ENCODE measurements at places on chromosomes 2 and 18.
A peak's percentile ranks its signal among the peaks of the same experiment; 100 is the strongest.

DNA sequence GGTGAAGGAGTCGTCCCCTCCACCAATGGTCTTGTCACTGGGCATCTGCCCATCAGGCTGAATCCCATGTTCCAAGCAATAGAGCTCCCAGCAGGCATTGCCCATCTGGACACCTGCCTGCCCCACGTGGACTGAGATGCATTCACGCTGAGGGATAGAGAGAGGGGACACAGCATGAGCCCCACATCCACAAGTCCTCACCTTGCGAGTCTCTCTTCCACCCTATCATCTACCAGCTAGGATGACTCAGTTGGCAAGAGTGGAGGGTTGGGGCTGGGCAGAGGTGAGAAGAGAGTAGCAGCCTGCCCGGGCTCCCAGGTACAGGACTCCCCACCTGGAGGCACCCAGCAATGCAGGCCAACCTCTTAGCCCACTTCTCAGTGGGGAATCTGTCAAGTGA, 959 bp upstream of the TUBA4B start:
- no peak for DNase-seq

GRCh38 chr2:199057936-199058335, 399.8 kb downstream of the SATB2 start:
- DNase-seq: no peak

DNA sequence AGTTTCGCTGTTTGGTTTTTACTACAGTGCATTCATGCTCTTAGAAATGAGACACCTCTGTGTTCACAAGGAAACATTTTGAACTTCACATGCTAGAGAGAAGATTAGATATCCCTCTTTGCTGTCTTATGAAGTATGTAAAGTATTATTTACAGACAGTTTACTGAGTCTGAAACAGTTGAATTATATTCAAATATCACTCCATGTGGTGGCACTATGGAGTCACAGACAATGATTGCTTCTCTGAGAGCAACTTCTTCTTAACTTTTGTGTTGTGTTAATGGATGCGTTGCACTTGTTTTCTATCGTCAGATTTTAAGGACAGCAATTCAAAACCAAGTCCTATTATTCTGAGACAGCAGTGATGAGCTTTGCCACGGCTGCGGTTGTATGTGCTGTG, 823.6 kb downstream of the GALR1 start:
- DNase-seq: peak; percentile 14

GRCh38 chr2:239275044-239275685, 125.7 kb downstream of the HDAC4 start:
- DNase-seq: peak; percentile 67

- DNase-seq: no peak
These were observed 70.0 kb downstream of the ACSL3 start for GRCh38 chr2:222930862-222931261.

DNA sequence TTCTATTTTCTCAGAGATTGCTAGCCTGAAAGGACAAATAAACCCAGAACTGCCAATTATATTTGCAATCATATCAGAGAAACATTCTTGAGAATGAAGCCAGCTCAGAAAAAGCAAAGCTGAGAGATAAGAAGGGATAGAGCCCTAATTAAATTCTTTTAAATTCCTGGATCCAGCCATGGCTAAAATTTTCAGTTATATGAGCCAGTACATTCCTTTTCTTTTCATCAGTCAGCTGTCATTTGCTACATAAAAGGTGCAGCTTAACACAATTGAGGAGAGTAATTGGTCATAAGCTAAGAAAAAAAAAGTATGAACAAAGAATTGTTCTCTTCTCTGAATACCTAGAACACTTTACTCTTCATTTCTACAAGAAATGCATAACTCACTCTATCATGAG, 303.5 kb upstream of the FIGN start:
- DNase-seq: no peak

GRCh38 chr2:124025891-124026434, 876 bp downstream of the CNTNAP5 start:
- no peak for DNase-seq

- DNase-seq: no peak
These were observed 49.4 kb upstream of the PKDCC start for GRCh38 chr2:41998186-41999127.

DNA sequence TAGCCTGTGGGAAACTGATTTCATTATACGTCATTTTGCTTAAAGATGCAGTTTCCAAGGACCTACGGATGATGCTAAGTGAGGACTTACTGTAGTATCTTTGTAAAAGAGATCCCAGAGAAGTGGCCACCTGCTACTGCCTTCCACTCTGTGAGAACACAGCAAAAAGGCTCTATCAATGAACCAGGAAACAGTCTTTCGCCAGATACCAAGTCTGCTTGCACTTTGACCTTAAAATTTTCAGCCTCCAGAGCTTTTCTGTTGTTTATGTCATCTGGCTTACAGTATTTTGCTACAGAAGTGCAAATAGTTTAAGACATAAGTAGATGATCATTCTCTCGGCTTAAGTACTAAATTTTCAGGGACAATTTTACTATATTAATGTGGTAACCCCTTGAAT, 847.9 kb upstream of the CHAC2 start:
- DNase-seq: peak; percentile 58

- no peak for DNase-seq
These were observed 331.6 kb downstream of the TXNL1 start for GRCh38 chr18:56306797-56307196.

DNA sequence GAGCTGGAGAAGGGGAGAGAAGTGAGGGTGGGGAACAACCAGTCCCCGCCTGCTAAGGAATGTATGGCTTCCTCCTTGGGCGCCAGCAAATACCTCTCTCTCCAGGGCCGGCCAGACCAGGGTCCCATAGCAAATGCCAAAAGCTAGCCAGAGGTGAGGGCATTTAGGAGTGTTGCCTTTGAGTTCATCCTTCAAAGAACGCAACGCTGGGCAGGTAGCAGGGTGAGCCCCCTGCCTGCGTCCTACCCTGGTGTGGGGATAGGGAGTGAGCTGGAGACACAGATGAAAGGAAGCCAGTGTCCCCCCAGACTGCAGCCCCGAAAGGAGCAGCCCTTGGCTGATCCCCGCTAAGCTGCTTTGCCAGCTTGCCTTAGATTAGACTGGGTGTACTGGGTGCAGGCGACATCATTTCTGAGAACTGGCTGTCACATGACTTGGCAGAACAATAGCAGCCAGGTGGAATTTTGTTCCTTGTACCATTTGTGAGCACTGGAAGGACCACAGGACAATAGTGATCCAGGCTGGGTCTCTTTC, 40.4 kb downstream of the KLHL29 start:
- no peak for DNase-seq

- no peak for DNase-seq
These were observed 64.5 kb downstream of the TWIST2 start for GRCh38 chr2:238912228-238912915.

- DNase-seq: no peak
These were observed 56.1 kb downstream of the OSBPL6 start for GRCh38 chr2:178250429-178250828.

GRCh38 chr2:113757138-113757657, 756 bp upstream of the SLC35F5 start:
- DNase-seq: no peak

DNA sequence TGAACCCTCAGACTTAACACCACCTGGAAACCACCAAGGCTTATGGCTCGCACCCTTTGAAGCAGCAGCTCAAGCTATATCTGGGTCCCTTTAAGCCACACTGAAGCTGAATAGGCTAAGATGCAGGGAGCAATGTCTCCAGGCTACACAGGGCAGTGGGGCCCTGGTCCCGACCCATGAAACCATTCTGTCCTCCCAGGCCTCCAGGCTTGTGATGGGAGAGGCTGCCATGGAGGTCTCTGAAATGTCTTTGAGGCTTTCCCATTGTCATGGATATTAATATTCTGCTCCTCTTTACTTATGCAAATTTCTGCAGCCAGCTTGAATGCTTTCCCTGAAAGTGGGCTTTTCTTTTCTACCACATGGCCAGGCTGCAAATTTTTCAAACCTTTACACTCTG, 608.7 kb downstream of the CNTNAP5 start:
- DNase-seq: no peak

GRCh38 chr2:69939722-69940121, 21.7 kb downstream of the ASPRV1 start:
- peak; percentile 76 for DNase-seq

DNA sequence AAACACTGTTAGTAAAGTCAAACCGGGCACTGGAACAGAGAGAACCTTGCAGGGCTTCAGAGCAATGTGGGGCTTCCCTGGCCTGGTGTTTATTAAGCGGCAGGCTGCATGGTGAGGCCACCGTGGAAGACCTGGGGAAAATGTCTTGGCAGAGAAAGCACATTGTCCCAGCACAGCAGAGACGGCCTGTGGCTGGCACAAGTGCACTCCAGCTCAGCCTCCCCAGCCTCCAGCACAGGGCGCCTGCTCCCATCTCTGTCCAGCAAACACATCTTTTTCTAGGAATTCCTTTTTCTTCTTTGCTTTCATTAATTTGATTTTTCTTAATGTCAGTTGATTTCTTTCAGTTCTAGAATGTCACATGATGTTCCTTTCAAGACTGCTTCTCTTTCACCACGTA, 138.2 kb upstream of the NFATC1 start:
- no peak for DNase-seq

GRCh38 chr2:181517685-181518301, 60.6 kb downstream of the ITGA4 start:
- DNase-seq: peak; percentile 1

DNA sequence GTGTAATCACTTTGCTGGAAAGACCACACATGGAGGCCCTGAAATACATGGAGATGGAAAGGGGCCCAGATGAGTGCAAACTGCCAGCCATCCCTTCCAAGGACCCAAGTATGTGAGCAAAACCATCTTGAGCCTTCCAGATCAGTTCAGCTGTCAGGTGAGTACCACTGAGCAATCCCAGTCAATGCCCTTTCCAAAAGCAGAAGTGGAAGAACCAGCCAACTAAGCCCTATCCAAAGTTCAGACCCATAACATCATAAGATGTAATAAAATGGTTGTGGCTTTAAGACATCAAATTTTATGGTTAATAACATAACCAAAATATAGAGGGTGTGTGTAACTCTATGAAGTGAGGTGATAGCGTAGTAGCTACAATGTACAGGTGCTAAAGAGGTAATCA, 88.5 kb downstream of the NXPH2 start:
- no peak for DNase-seq

DNA sequence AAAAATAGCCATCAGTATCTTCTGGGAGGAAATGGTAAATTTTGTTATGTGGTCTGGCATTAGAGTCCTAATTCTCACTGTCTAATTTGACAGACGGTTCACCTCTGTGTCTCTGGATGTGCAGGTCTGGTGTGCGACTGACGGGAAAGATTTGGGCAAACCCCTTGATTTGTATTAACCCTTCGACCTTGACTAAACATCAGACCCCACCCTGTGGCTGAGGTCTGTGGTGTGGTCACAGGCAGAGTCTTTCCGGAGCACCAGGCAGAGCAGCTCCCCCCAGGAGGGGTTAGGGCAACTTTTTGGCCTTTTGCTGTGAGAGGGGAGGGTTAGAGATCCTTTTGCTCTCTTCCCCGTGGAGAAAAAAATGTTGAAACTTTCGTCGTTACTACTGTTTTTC, 6.4 kb downstream of the TWIST2 start:
- no peak for DNase-seq

GRCh38 chr2:10091182-10091888, 11.1 kb upstream of the CYS1 start:
- DNase-seq: no peak

DNA sequence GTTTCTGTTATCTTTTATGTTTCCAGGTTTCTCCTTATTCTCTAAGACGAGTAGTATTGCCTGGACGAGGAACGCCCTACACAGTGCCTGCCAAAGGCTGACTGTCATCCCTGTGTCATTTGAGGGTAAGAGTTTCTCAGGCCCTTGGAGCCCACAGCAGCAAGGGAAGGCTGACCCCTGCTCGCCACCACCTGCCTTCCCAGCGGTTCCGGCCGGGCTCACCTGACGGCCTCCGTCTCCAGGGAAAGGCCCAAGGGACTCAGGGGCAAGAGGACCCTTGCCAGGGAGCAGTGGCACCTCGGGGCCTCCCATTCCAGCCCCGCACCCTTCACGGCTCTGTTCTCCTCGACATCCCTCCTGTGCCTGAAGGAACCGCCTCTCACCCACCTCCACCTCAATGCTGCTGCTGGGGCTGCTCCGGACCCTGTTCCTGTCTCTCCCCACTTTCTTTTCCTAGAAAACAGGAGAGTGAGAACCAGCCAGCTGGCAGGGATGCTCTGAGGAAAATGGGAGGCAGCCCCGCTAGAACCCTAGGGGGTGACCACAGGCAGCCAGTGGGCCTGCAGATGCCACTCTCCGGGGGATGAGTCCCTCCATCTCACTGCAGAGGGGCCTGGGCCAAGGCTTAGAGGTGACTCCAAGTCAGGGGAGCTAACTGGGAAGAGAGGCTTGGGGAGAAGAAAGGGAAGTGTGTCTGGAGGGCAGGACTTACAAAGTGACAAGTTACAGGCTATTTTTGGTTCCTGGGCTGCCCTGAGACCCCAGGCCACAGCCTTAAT, 1.9 kb downstream of the LIMS2 start:
- no peak for DNase-seq

DNA sequence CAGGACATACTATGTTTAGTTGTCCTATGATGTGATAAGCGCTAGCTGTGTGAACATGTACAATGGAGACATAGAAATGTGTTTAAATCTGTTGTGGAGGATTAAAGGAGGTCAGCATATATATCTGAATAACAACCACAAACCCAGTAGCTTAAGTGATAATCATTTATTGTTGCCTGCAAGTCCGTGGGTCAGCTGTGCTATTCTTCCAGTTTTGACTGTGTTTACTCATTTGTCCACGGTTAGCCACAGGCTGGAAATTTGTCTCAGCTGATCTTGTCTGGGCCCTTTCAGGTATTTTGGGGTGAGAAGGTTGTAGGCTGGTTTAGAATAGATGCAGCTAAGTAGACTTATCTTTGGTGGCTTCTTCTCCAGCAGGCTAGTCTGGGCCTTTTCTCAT, 110.4 kb downstream of the PARD3B start:
- DNase-seq: no peak

- no peak for DNase-seq
These were observed 118.5 kb upstream of the TWIST2 start for GRCh38 chr2:238729261-238729935.

GRCh38 chr18:616380-616995, 19.7 kb downstream of the CLUL1 start:
- peak; percentile 33 for DNase-seq

DNA sequence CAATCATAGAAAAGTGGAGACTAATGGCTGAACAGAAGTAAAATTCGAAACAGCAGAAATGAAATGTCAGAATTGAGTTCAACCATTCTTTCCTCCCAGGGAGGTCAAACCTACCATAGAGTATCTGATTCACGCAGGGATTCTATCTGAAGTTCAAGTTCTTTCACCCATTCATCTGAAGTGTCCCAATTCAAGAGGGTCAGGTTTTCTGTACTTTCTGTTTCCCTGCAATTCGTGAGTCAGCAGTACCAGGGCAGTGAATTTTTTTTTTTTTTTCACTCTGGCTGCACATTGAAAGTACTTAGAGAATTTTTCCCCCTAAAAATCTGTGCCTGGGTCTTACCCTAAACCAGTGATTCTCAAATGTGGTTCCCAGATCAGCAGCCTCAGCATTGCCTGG, 40.9 kb upstream of the CCDC88A start:
- DNase-seq: peak; percentile 50

GRCh38 chr2:224831530-224831929, 115.4 kb upstream of the CCDC195 start:
- no peak for DNase-seq
